Activated CD4-positive, alpha-beta T cell treated with anti-CD3 and anti-CD28 coated beads for 4 hours (primary cell): ENCODE measurements at places on chromosomes 6 and 20.
A peak's percentile ranks its signal among the peaks of the same experiment; 100 is the strongest.

GRCh38 chr20:3659492-3660261, 3.5 kb downstream of the GFRA4 start:
- no peak for DNase-seq

GRCh38 chr6:20717743-20718142, 183.5 kb downstream of the CDKAL1 start:
- no peak for DNase-seq

DNA sequence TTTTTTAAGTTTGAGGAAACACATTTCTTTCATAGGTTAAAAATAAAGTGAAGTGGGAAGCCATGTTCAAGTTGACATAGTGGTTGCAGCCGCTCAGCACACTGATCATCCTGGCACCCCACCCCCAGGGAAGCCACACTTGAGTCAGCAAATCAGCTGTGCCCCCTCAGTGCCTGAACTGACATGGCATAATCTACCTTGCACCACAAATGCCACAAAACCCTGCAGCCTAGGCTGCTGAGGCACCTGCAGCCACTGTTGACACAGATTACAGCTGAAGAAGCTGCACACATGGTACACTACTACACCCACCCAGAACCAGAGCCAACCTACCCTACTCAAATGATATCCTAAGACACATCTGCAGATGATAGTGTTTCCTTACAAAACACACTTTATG, 77.5 kb upstream of the RIMS1 start:
- DNase-seq, result no peak

GRCh38 chr20:49868538-49868937, 46.8 kb downstream of the SPATA2 start:
- no peak for DNase-seq

DNA sequence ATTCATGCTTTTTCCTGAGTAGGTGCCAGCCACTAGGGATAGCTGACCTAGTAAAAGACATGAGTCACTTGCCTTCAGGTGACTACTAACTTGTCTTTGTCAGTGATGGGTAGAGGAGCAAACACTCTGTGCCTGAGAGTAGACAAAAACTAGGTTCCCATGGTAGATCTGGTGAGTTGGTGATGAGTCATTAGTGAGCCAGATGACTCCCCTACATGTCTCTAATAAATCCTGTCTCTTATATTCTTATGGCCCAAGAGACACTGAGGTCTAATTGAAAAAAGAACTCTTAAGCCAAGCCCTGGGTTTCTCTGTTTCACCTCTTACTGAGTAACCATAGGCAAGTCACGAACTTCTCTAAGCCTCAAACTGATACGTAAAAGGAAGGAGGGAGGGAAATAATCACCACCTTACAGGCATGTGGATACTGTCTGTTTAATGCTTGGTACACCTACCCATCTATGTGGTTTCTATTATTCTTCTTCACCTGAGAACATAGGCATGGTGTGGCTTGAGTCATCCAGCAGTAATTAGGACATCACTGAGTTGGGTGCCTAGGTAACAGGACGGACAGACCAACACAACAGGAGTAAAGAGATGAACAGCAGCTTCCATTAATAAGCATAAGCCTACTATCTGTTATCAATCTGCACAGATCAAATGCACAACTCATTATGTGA, 20.3 kb downstream of the TTPAL start:
- peak; percentile 25 for DNase-seq

DNA sequence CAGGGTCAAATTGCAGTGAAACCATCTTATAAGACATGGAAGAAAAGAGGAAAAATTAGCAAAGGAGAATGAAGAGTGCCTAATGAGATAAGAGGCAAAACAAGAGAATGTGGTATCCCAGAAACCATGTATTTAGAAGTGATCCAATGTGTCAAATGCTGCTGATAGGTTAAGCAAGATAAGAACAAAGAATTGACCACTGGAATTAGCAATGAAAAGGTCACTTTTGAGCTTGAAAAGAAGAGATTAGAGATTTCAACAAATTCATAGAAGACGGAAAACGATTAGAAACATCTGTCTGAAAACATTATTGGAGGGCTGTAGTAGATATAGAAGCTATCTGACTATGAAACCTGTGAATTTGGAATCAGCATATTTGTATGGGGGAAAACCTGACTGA, 112.2 kb downstream of the AHI1 start:
- no peak for DNase-seq

DNA sequence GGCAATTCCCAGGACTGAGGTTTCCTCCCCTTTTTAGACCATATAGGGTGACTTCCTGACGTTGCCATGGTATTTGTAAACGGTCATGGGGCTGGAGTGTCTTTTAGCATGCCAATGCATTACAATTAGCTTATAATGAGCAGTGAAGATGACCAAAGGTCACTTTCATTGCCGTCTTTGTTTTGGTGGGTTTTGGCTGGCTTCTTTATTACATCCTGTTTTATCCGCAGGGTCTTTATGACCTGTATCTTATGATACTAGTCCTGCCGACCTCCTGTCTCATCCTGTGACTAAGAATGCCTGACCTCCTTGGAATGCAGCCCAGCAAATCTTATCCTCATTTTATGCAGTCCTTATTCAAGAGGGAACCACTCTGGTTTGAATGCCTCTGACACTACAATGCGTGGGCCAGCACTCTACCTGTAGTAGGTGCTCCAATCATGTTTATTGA, 190.1 kb downstream of the KCNQ5 start:
- DNase-seq, result no peak

- DNase-seq, result no peak
Measured at GRCh38 chr20:23358923-23359593, 2.9 kb upstream of the GZF1 start.

- DNase-seq, result no peak
Measured at GRCh38 chr20:15836634-15837033, 736.6 kb downstream of the KIF16B start.

- DNase-seq, result no peak
Measured at GRCh38 chr6:100460650-100461204, 4.0 kb downstream of the SIM1 start.
